ENCODE measurements at places on chromosomes 5 and 9. TPM values are rescaled to one million over a fixed set of nuclear protein-coding genes. Genes with fewer than 3 reads are reported as not detected.

Gene LECT2
- total RNA-seq: not detected

Gene BAAT
- not detected for total RNA-seq

Gene SHROOM1
- 69.2 TPM for total RNA-seq

Gene ERAP2
- 7.1 TPM for total RNA-seq

Gene IFNA5
- not detected for total RNA-seq

Gene HSDL2
- total RNA-seq: 28.1 TPM

Gene ADAMTS13
- total RNA-seq: 11.1 TPM

Gene KIF4B
- total RNA-seq: not detected

Gene PLK2
- total RNA-seq: 6.0 TPM

Gene CCDC180
- total RNA-seq: 7.6 TPM

Gene CER1
- 0.48 TPM for total RNA-seq

Gene TXNDC8
- not detected for total RNA-seq
